ENCODE measurements at places on chromosomes 6 and 20. TPM values are rescaled to one million over a fixed set of nuclear protein-coding genes. Genes with fewer than 3 reads are reported as not detected.

MCHR2 gene
- not detected for total RNA-seq

ZNF337 gene
- total RNA-seq = 5.7 TPM

CNR1 gene
- total RNA-seq = 0.72 TPM

NHLRC1 gene
- total RNA-seq = 0.96 TPM

SLC35D3 gene
- total RNA-seq = not detected

SRSF12 gene
- 0.44 TPM for total RNA-seq

SLC17A3 gene
- total RNA-seq = not detected

FAXC gene
- 1.6 TPM for total RNA-seq

NKX2-4 gene
- not detected for total RNA-seq

PHACTR1 gene
- total RNA-seq = 1.6 TPM

CPNE5 gene
- 1.00 TPM for total RNA-seq

NOL7 gene
- total RNA-seq = 33.1 TPM

GRCh38 chr6:51617751-51618150 lies 469.7 kb downstream of the PKHD1 start:
- ATAC-seq = no peak

DNA sequence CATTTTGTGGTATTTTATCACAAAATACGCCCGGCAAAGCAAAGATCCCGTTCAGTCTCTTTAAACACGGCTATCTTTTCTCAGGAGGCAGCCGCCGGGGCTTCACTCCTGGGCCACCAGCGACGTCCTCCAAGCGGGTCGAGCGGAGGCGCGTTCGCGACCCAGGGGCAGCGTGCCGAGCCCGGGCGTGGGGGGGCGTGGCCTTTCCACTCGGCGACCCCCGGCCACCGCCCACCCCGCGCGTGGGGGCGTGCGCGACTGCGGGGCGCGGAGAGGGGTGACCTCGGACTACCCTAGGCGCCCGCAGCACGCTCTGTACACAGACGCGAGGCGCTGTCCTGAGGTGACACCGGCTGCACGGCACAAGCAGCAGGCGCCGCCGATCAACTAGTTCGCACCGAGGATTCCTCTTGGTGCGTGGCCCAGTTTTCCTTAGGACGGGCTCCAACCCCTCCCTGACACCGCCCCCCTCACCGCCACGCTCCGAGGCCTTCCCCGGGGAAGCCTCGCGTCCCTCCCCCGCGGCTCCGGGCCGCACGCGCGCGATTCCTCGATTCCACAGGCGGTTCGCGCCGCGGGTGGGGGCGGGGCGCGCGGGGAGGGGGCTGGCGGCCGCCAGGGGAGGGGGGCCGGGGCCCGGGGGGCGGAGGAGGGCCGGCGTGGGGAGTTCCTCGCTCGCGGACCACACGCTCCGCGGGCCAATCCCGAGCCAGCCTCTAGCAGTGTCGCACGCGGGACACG lies 1.1 kb upstream of the JARID2 start:
- ATAC-seq = peak; percentile 44

GRCh38 chr6:32779036-32779435 lies 15.7 kb upstream of the HLA-DQB2 start:
- peak; percentile 51 for ATAC-seq

- ATAC-seq = no peak
These were observed 8.2 kb downstream of the ASXL1 start for GRCh38 chr20:32366380-32366779.

- ATAC-seq = peak; percentile 95
These were observed 237.1 kb downstream of the ANKRD60 start for GRCh38 chr20:57991211-57991881.

DNA sequence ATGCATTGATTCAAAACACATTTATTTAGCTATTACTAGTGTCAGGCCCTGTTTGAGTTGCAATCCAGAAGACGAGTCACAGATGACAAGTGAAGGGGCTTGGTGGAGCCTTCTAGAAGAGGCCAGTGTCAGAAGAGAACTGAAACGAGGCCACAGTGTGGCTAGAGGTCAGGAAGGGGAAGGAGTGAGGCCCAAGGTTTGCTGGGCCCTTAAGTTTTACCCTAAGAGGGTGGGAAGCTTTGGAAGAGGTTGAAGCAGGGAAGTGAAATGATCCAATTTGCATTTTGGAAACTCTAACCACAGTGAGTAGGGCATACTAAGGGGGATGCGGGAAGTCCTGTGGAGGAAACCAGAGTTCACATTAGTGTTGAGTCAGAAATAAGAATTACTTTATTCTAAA lies 25.0 kb downstream of the TTK start:
- ATAC-seq = no peak

DNA sequence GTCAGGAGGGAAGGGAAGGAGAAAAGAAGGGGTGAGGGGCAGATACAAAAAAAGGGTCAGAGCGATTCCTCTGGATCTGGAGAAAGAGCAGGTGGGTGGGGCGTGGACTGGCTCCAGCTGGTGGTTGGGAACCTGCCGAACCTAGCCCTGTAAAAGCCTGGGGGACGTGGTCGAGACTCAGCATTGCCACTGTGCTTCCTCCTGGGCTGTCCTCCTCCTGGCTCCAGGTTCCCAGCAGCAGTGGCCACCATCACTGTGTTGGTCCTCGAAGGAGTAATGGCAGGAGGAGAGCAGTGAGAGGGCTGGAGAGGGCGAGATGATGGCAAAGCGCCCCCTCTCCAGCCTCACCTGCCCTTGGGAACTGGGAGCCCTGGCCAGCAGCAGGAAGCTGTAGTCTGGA lies 3.5 kb upstream of the RAET1L start:
- no peak for ATAC-seq

- ATAC-seq = no peak
These were observed 81.3 kb downstream of the MOXD1 start for GRCh38 chr6:132320007-132320406.

DNA sequence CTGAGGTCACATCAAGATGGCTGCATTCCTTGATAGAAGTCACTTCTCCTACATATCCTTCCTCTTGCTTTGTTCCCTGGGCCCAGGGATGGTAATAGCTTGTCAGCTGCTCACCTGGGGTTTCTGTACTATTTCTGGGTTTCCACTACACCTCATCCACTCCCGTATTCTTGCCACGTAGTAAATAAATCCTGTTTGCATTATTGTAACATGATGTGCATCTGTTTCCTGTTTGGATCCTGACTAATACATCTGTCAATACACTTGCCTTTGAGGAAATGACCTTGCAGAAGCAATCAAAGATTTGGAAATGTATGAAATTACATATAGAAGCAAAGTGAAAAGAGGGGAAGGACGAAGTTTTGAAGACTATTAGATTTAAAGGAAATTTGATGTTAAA lies 619.0 kb downstream of the PHF3 start:
- no peak for ATAC-seq

GRCh38 chr6:139588076-139588639 lies 213.7 kb upstream of the CITED2 start:
- ATAC-seq = peak; percentile 62

DNA sequence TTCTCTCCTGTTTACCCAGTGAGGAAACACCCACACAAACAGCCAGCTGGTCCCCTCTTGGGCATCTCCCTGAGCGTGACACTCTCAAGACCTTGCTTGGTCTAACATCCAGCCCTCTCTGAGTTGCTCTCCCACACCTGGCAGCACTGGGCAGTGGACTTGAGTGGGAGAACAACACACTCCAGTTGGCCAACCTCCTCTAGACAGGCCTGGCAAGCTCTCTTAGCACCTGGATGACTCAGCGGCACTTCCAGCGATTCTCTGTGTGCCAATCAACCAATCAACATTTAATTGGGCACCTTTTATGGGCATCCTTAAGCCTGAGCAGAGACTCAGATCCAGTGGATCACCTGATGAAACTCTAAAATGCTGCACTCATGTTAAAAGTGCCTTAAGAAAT lies 76.6 kb upstream of the QKI start:
- peak; percentile 86 for ATAC-seq

DNA sequence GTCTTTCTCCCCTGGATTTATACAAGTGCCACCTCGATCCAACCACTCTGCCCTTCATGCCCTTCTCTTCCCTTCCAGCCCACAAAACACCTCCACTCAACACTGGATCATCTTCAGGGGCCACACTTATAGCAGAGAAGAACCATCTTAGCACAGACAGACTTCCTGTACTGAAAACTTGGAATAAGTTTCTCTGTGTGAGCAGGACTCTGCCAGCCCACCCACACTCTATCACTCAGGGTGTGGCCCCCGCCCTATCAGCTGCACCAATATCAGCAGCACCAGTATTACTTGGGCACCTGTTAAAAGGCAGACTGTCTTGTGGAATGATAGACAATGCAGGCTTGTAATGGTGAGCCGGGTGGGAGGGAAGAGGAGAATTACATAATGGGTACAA lies 86.7 kb downstream of the SCML4 start:
- ATAC-seq = no peak

- ATAC-seq = peak; percentile 56
These were observed 37.6 kb downstream of the ZMYND8 start for GRCh38 chr20:47318586-47319516.

GRCh38 chr6:41441598-41442351 lies 104.4 kb upstream of the FOXP4 start:
- ATAC-seq = no peak

GRCh38 chr6:84417260-84417659 lies 189.8 kb upstream of the CEP162 start:
- ATAC-seq = no peak

DNA sequence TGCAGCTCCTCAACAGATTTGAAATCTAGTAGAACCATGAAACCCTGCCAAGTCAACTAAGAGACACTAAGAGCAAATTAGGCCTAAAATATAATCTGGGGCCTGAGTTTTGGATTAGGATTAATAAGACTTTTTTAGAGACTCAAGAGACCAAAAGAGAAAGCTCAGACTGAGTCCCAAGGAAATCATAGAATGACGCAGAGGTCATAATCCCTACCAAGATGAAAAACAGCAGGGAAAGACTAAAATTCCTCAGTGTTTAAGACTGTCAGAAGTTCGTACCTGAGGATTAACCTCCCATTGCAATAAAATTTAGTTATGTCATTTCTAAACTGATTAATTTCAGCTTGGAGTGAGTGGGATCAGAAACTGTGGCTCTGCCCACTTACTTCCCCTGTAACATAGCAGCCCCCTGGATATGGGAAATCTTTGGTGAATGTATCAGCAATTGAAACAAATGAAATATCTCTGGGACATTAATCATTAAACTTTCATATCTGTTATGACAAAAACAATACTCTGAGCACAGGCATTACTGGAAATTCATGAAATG lies 200.3 kb downstream of the EDN1 start:
- no peak for ATAC-seq

- no peak for ATAC-seq
These were observed 107.1 kb downstream of the ZDHHC14 start for GRCh38 chr6:157488058-157488457.

- peak; percentile 94 for ATAC-seq
These were observed 26.5 kb downstream of the STAU1 start for GRCh38 chr20:49161428-49162152.

GRCh38 chr6:161336479-161336878 lies 62.6 kb upstream of the AGPAT4 start:
- ATAC-seq = no peak

DNA sequence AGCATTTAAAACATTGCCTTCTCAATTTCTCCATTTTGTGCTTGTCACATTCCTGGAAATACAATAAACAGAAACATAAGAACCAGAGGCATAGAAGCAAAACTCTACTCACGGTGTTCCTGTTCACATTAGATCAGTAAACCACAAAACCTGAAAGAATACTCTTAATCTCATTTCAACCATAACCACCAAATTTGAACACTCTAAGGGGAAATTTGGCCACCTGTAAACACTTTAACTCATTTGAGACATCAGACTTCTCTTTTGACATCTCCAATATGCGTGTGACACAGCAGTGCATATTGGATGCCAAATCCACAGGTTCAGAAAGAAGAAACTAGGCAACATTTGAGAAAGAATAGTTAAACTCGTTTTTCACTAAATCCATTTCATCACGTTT lies 153.8 kb upstream of the IRAK1BP1 start:
- no peak for ATAC-seq

- ATAC-seq = no peak
These were observed 90.7 kb upstream of the F13A1 start for GRCh38 chr6:6411115-6411514.

- ATAC-seq = peak; percentile 76
These were observed 51.1 kb downstream of the RALGAPB start for GRCh38 chr20:38523697-38524096.
